T-helper 17 cell (primary cell): ENCODE measurements at places on chromosomes 13 and 19. TPM values are rescaled to one million over a fixed set of nuclear protein-coding genes. Genes with fewer than 3 reads are reported as not detected.
A peak's percentile ranks its signal among the peaks of the same experiment; 100 is the strongest.

DNA sequence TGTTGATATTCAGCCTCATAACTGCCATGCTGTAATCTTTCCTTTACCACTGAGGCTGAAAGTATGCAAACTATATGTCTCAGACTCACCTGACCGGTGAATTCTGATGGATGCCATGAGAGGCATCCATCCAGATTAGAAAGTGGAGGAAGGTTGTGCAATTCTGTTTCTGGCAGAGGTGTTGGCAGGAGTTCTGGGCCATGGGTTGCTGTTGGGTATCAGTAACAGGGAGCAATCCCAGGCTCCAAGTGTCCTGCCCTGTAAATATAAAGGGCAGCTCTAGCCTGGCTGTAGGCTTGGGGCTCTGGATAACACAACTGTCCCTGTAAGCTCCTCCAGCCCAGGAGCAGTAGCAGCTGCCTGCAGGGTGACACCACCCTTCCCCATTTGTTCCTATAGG is 77.4 kb upstream of the ABCC4 start:
- H3K36me3 ChIP-seq: no peaks in the 10 kb centered on the region
- no peak overlapping the region for H3K4me3 ChIP-seq
- peaks cover 2% of the 10 kb centered on the region for H3K4me1 ChIP-seq
- no peak for DNase-seq

GRCh38 chr13:113155982-113156655 is 2.3 kb upstream of the PROZ start:
- no peaks in the 10 kb centered on the region for H3K27me3 ChIP-seq
- no peak for DNase-seq
- H3K4me3 ChIP-seq: no peak overlapping the region
- no peak overlapping the region for H3K27ac ChIP-seq

DNA sequence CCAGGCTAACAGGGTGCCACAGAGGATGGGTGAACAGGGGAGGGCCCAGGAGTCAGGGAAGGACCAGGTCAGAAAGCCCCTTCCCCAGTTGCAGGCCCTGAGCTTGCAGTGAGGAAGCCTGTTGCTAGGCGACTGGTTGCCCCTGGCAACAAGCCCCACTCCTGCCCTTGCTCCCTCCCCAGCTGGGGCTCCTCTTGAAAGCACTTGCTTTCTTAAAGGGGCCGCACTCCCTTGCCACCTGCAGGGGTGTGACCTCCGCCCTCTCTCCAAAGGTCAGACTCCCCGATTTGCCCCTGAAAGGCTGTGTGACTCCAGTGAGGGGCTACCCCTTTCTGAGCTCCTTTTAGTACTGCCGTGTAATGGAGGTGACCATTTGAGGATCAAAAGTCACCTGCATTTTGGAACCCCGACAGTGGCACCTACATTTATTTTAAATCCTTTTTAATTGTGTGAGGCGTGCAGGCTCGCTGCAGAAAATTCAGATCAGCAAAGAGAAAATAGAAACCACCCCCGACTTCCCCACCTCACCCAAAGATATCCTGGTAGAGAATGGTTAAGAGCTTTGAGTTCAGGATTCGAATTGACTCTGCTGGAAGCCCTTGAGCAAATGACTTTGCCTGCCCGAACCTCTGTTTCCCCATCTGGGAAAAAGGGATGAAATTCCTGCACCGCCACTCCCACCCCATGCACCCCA is 4.8 kb downstream of the FCHO1 start:
- peaks cover 8% of the 10 kb centered on the region for H3K36me3 ChIP-seq
- no peaks in the 10 kb centered on the region for H3K27me3 ChIP-seq
- H3K4me1 ChIP-seq: peaks cover 24% of the 10 kb centered on the region
- H3K4me3 ChIP-seq: peak overlapping the region; percentile 36
- DNase-seq: no peak
- H3K27ac ChIP-seq: peak overlapping the region; percentile 61

DNA sequence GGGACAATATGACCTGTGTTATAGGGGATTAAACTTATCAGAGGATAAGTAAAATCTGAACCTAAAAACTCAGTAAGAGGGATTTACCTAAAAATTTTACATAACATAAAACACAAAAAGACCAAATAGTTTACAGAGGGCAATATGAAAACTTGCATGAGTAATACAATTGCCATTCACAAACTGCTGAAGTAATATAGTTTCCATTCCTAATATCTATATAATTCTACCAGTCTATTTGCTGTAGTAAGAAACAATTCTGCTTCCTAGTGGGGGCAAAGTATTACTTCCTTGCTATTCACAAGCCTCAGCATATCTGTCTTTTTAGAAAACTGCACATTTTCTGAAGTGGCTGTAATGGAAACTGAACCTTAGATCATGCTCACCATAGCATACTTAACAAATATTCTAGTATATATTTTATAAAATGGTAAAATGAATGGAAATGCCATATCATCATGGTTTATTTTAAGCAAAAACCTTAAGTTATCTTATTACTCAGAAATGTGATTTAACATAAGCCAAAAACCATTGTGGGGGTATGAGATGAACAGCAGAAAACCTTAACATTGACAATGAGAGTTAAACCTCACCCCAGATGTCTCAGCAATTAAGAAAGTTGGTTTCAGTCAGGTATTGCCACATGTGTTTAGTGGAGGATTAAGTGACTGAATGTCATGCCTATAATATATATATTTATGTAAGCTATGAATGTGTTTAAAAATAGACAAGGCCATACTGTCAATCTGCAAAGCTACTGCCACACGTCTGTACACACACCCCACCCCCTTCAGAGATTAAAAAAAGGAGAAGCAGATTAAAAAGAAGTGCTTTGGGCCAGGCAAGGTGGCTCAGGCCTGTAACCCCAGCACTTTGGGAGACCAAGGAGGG is 136.8 kb downstream of the MIPEP start:
- peaks cover 21% of the 10 kb centered on the region for H3K4me1 ChIP-seq
- H3K36me3 ChIP-seq: peaks cover 4% of the 10 kb centered on the region
- no peak for DNase-seq
- H3K27ac ChIP-seq: peak overlapping the region; percentile 81
- peak overlapping the region; percentile 49 for H3K4me3 ChIP-seq

DNA sequence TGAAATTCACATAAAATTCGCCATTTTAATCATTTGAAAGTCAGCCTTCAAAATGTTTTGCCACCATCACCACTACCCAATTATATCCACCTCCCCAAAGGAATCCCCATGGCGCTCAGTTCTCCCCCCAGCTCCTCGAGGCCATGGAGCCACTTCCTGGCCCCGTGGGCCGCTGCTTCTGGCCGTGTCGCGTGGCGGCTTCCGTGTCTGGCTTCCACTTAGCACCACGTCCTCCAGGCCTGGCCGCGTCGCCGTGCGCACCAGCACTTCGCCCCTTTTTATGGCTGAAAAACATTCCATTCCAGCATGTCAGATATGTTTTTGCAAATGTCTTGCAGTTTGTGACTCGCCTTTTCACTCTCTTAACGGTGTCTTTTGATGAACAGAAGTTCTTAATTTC is 46.7 kb upstream of the DCUN1D2 start:
- H3K4me1 ChIP-seq: peaks cover 2% of the 10 kb centered on the region
- peaks cover 6% of the 10 kb centered on the region for H3K36me3 ChIP-seq
- H3K4me3 ChIP-seq: no peak overlapping the region
- DNase-seq: no peak
- no peak overlapping the region for H3K27ac ChIP-seq

GRCh38 chr13:76696370-76696769 is 189.8 kb downstream of the KCTD12 start:
- H3K4me1 ChIP-seq: no peaks in the 10 kb centered on the region
- H3K36me3 ChIP-seq: no peaks in the 10 kb centered on the region
- H3K27me3 ChIP-seq: peaks cover 30% of the 10 kb centered on the region
- no peak overlapping the region for H3K4me3 ChIP-seq
- no peak for DNase-seq
- H3K27ac ChIP-seq: no peak overlapping the region

GRCh38 chr19:50723069-50723468 is at the start of gene CLEC11A:
Gene CLEC11A (plus strand): TSS chr19:50723364. CDS start chr19:50723526, 162 bp downstream.
- no peak for DNase-seq
- peaks cover 13% of the 10 kb centered on the region for H3K4me1 ChIP-seq
- H3K36me3 ChIP-seq: peaks cover 6% of the 10 kb centered on the region
- peak within 1 kb of the TSS; percentile 61 for H3K4me3 ChIP-seq
- peaks cover 74% of the 10 kb centered on the region for H3K27me3 ChIP-seq

DNA sequence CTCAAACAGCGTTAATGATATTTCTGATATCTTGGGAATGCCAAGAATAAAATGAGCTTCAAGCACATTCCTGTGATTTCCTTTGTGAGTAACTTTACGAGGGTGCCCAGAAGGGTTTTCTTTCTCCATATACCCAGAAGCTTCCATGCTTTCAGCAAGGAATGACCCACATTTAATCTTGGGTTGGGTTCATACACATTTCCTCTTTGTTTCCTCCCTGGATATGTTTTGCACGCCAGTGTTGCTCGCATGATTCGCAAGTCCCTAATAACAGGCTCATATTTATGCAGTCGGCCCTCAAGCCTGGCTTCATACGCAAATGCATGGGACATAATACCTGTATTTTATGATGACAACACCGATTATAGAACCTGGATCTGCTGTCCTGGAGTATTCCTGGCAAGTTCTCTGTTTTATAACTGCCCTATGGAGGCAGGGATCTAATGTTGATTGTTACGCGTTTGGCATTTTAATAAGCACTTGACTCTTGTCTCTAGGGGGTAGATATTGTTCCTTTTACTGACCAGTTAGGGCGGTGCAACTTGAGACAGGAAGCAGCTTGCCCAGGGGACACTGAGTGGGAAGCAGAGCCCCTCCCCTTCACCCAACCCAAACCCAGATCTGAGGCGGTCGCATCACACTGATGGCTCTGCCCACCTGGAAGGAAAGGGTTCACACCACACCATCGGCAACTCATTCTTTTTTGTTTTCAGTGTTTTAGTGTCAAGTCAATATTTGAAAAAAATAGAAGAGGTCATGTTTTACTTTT is 220.4 kb upstream of the SOX1 start:
- peaks cover 19% of the 10 kb centered on the region for H3K27me3 ChIP-seq
- no peaks in the 10 kb centered on the region for H3K36me3 ChIP-seq
- no peak overlapping the region for H3K27ac ChIP-seq
- H3K4me1 ChIP-seq: no peaks in the 10 kb centered on the region

Gene BEST2
- total RNA-seq: not detected

Gene FAAP24
- total RNA-seq: 2.2 TPM
